ENCODE measurements at places on chromosomes 7 and 10.

DNA sequence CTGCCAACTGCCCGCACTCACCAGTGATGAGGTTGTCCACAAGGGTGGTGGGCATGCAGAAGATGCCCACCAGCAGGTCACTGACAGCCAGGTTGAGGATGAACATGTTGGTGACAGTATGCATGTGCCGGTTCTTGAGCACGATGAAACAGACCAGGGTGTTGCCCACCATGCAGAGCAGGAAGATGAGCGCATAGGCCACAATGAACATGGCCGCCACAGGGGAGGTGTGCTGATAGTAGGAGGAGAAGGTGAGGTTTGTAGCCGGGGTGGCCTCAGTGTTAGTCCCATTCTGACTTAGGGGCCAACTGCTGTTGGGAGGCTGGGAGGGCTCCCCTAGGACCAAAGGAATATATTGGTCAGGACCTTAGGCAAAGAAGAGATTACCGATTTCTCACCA, 17.7 kb downstream of the NPFFR1 start:
- no peak for DNase-seq

GRCh38 chr10:113423981-113424721, 128.7 kb upstream of the HABP2 start:
- DNase-seq = no peak

GRCh38 chr10:31816318-31816717, 112.3 kb downstream of the ARHGAP12 start:
- DNase-seq = no peak

DNA sequence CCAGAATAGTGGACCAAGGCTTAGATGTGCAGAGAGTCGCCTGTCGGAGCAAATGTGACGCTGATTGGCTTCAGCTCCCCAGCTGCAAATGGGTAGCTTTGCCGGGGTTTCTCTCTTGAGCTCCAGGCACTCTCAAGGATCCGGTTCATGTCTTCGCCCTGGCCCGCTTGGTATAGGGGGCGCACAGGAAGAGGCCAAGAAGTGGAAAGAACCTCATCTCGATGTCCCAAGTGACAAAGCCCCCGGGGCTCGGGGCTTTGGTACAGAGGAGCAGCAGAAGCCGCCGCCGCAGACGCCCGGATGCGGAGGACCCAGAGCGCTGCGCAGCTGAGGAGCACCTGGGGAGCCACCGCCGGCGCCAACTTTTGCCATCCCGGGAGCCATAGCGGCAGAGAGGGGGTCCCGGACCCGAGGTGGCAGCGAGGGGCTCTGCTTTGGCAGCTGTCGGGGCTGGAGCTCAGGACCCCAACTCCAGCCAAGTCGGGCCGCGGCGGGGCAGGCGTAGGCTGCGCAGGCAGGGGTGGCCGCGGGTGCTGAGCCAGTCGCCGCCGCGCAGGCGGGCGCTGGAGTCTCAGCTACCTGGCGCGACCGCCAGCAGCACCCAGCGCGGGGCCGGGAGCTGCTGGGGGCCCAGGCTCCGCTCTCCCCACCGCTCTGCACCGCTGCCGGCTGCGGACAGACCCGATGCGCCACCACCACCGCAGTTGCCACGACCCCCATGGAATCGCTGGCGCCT, 466.6 kb downstream of the XPNPEP1 start:
- DNase-seq = no peak

DNA sequence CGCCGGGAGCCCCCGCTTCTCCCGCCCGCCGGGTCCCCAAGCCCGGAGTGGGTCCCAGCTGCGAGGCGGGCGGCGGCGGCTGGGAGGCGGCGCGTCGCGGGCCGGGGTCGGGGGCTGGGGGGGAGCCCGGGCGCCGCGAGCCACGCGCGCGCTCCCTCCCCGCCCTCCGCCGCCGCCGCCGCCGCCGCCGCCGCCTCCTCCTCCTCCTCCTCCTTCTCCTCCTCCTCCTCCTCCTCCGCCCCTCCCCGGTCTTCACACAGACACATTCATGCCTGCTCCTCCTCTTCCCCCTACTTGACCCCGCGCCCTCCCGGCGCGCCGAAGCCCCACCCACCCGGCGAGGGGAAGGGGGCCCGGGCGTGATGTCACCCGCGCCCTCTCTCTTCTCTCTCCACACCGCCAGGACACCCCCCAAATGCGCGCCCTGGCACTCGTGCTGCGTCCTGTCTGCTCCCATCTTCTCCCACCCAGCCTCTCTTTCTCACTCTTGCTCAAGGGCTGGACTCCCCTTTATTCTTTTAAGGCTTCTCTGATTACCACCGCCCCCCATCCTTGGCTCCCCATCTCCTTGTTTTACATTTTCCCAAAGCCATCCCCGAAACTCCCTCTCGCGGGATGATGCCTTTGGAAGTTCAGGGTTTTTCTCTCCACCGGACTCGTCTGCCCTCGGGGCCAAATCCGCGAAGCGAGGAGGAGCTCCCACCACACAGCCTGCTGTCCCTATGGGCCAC, 967 bp upstream of the GLI3 start:
- no peak for DNase-seq

GRCh38 chr7:45923290-45923689, 2.2 kb upstream of the IGFBP3 start:
- no peak for DNase-seq

GRCh38 chr7:44767912-44768627, 19.4 kb downstream of the ZMIZ2 start:
- DNase-seq = no peak

Data from cortex of kidney (tissue), 1 donor.